ENCODE measurements at places on chromosomes 2 and 18.

DNA sequence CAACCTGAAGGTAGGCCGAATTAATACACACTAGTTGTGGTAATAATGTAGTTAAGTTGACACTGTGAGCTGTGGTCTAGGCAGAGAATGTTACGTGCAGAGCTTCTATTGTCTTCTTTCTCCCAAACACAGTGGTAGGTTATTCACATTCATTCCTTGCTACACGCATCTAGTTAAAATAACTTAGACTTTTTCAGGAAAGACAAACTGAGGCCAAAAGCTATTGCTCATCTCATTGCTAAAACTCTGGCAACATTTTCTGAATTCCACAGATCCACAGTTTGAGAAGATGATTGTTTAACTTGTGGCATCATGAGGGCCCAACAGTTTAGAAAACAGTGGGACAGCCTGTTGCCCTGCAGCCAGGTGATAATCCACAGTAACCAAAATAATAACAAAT lies 850.4 kb upstream of the FSHR start:
- DNase-seq = no peak

GRCh38 chr18:32707147-32707546 lies 65.7 kb downstream of the KLHL14 start:
- DNase-seq = no peak

- DNase-seq = no peak
These were observed 25.7 kb downstream of the TGOLN2 start for GRCh38 chr2:85302121-85302520.

DNA sequence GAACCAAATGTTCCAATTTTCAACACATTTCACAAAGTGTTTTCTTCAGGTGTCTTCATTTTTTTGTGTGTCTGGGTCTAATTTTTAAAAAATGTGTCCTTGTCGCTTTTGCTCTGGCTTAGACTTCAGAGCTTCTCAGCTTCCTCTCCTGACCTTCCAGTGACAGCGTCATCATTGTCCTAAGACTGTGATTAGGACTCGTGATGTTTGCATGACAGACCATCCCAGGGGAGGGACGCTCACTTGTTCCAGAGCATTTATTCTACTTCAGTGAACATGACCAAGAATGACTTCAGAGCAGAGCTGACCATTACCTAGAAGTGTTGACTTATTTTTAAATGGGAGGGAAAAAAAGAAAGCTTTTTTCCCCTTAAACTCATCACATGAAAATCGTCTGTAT lies 591.9 kb downstream of the IRS1 start:
- no peak for DNase-seq

DNA sequence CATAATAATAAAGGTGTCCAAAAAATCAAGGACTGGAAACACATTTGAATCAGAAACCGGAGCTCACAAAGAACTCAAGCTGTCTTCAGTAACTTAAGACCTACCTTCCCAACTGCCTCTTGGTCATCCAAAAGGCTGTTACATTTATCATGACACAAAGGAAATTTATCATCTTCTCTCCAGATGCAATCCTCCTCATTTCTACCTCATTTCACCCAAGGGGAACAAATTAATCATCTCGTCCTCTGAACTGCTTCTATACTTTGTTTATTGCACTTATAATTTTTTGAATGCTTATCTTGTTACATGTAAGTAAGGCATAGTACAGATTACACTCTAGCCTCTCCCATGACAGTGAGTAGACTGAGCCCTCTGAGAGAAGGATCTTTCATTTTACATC lies 105.1 kb upstream of the RGPD4 start:
- no peak for DNase-seq

- DNase-seq = no peak
These were observed 566.2 kb downstream of the GALR1 start for GRCh38 chr18:77815666-77816338.

- no peak for DNase-seq
These were observed 70.0 kb upstream of the MAP4K4 start for GRCh38 chr2:101627285-101628029.

- no peak for DNase-seq
These were observed 20.3 kb downstream of the ANKRD30B start for GRCh38 chr18:14768241-14768640.

- DNase-seq = no peak
These were observed 386.4 kb upstream of the SLC14A2 start for GRCh38 chr18:45228796-45229388.

DNA sequence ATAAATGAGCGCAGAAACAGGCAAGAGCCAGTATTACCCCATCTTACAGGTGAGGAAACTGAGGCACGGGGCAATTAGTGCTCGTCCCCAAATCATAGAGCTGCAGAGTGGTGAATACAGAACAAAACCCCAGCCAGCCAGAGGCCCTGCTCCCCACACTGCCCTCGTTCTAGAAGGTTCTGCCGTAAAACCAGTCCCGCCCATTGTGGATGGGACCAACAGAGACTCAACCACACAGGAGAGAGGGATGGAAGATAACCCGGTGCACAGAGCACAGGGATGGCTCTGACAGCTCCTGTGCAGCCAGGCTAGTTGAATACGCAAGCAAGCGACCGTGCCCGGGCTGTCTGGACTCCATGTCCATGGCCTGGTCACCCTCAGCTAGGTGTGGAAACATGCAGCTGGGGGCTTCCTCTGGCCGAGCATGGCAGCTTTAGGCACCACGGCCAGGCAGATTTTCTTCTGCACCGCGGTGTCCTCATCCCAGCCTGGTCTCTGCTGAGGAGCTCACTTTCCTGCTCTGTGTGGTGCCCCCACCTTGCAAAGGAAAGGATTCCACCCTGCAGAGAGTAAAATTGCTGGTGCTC lies 146.4 kb downstream of the TPO start:
- DNase-seq = no peak

GRCh38 chr2:207256476-207257207 lies 90.9 kb upstream of the KLF7 start:
- DNase-seq = no peak

DNA sequence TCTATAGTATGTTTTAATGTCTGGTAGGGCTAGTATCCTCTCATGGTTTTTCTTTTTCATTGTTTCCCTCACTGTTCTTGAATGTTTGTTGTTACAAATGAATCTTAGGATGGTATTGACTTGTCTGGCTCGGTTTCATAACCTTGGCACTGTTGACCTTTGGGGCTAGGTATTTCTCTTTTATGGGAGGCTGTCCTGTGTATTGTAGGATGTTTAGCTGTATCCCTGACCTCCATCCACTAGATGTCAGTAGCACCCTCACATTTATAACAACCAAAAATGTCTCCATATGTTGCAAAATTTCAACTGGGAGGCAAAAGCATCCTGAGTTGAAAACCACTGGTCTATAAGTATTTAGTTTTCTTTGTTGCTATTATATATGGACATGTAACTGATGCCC lies 7.0 kb upstream of the AOX1 start:
- DNase-seq = no peak

DNA sequence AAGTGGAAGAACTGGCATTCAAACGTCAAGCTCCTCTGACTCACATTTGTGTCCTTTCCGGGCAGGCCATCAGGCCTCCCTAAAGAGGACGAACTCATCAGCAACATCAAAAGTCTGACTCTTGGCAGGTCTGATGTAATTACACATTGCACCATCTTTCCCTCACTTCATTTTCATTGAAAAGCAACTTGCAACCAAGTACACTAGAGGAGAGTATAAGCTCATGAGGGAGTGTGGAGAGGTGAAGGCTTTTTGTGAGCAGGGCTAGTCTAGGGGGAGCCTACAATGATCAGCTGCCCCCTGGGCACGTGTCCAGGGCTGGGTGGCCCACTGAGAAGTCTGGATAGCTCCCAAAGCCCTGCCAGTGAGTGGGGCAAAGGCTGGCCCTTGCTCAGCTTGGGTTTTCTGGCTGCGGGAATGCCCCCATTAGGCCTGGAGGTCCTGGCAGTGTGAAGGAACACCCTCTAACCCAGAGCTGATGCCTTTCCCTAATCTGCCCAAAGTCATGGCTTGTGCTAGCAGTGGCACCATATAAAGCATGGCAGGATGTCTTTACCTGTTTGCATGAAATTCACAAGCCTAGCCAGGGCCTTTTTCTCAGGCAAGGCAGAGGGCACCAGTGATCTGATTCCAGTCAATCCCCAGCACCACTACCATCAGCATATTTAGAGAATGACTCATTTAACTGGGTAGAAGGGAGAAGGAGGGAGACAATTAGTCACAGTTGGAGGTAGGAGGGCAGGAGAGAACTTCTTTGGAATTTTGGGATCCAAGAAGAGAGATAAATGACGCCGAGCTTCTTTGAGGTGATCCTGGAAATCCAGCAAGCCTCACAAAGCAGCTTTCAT lies 8.5 kb upstream of the DAW1 start:
- DNase-seq = no peak

DNA sequence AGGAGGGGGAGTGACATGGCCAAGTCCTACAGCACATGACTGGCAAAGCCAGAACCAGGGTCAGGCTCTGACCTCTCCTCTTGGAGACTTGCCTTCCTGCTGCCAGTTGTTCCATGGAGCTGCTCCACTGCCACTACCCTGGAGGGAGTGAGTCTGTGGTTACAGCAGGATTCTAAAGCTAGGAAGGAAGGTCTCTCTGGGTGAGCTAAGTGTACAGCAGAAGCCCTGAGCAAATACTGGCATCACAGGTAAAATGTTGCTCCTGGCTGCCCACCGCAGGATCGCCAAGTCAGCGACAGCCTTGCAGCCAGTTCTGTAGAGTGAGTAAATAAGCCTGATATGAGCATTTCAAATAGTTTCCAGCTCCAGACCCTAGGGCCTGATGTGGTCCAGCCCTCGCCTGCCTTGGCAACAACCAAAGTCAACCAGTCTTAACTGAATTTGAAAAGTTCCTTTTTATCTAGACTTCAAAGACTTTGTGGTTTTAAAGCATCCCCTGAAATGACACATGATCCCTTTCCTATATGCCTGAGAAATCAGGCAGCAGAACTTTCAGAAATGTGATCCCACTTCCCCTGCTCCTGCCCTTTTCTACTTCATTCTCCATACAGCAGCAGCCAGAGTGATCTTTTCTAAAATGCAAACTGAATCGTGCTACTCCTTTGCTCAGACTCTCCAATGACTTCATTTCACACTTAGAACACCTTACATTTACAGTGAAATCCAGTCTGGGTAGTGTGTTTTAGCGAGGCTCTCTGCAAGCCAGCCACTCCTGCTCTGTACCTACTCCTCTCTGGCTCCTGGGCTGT lies 114.3 kb downstream of the MGAT5 start:
- DNase-seq = no peak

- DNase-seq = no peak
These were observed 8.9 kb upstream of the FAP start for GRCh38 chr2:162252153-162252552.

GRCh38 chr18:11820697-11821096 lies 30.5 kb upstream of the CHMP1B start:
- DNase-seq = no peak

GRCh38 chr2:237073552-237073951 lies 12.1 kb upstream of the COPS8 start:
- DNase-seq = no peak

DNA sequence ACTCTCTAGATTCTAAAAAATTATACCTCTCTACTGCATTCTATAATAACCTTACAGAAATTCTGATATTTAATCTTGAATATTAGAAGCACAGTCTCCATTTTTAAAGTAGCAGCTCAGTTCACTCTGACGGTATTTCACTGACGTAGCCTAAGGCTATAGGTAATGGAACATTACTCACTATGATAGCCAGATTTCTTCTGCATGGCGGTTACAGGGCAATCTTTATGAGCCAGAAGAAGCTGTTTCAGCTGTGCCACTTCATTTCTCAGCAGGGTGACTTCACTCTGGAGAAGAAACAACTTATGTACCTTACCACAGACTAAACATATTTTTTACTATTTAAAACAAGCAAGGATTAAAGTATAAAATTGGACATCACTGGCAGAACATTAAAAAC lies 75.3 kb upstream of the CHN1 start:
- no peak for DNase-seq

- no peak for DNase-seq
These were observed 111.2 kb upstream of the ST6GAL2 start for GRCh38 chr2:106997204-106997603.

GRCh38 chr18:75407468-75408437 lies 19.8 kb downstream of the SMIM21 start:
- no peak for DNase-seq

DNA sequence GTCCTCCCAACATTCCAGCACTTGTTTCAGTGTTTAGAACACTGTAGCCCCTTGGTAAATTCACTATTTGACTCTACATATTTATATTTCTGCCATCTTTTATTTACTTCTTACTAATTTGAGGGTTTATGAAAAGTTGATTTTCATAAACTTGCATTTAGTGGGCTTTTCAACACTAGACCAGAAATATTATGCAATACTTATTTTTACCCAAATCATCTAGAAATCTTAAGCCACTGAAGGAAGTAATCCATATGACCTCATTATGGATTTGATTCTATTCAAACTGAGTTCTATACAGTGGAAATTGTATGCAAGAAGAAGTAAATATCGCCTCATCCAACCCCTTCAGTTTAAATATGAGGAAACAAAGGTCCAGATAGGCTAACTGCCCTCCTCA lies 92.6 kb upstream of the VRK2 start:
- DNase-seq = no peak

- no peak for DNase-seq
These were observed 82.5 kb upstream of the MAP3K20 start for GRCh38 chr2:172993139-172993538.

DNA sequence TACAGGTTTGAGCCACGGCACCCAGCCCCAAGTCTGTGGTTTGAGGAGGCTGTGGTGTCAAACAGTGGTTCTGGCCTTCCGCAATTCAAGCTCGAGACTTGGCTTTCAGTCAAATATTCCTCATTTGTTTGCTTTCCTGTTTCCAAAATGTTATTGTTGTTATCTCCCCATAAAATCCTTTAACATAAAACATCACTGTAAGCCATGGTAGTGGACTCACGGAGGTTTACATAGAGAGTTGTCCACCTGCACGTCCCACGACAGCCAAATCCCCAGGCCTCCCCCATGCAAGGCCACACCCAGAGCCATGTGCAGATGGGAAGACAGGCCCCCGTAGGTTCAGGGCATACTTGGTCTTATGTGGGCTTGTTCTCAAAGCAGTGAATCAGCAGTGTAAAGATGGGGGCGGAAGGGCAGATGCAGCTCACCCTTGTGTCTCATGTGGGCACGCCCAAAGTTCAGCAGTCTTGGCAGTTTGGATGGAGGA lies 18.9 kb upstream of the ST3GAL5 start:
- no peak for DNase-seq

DNA sequence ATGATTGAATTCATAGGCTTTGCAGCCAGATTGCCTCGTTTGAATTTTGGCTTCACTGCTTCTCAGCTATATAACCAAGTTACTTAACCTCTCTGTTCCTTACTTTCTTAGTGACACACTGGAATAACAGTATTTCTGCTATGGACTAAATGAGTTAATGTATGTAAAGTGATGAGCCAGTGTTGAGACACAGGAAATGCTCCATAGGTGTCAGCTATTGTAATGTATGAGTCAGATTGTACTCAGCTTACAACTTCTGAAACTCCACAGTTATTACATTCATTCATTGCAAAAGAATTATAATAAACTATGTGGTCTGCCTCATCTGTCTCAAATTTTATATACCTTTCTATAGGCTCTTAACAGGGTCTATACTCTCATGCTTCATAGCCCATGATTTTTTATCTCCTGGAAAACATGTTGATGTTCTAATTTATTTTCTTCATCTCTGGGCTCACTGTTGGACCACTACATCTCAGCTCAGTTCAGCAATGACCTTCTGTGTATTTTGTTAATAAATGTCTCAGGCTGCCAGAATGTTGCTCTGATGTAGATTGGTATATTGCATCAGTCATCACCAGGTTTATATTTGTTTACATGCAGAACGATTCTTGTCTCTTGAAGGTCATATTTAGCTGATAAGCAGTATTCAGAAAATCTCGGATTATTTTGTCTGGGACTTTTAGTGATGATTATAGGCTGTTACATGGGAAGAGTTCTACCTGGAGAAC lies 76.2 kb downstream of the MAP3K20 start:
- no peak for DNase-seq

GRCh38 chr2:143607231-143608062 lies 478.2 kb downstream of the ARHGAP15 start:
- no peak for DNase-seq
